ENCODE measurements at places on chromosomes 1 and 21.
A peak's percentile ranks its signal among the peaks of the same experiment; 100 is the strongest.

DNA sequence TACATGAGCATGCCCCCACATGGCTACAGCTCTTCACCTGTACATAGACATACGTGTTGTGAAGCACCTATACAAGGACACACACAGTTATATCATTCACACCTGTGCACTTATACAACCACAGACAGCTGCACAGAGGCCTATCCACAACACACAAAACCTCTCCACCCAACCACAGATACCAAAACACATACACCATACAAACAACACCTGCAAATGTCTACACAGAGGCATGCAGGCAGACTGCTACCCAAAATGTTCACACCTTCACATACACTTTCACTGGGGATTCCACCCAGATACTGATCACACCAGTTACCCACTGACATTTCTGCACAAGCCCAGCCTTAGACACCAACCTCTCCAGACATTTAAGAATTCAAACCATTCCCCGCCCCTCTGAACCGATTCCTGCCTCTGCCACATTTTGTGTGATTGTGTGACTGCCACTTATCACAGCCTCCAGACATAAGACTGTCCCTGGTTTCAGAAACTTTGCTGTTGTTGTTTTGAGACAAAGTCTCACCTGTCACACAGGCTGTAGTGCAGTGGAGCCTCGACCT lies 2.0 kb downstream of the C1orf232 start:
- DNase-seq, result no peak

DNA sequence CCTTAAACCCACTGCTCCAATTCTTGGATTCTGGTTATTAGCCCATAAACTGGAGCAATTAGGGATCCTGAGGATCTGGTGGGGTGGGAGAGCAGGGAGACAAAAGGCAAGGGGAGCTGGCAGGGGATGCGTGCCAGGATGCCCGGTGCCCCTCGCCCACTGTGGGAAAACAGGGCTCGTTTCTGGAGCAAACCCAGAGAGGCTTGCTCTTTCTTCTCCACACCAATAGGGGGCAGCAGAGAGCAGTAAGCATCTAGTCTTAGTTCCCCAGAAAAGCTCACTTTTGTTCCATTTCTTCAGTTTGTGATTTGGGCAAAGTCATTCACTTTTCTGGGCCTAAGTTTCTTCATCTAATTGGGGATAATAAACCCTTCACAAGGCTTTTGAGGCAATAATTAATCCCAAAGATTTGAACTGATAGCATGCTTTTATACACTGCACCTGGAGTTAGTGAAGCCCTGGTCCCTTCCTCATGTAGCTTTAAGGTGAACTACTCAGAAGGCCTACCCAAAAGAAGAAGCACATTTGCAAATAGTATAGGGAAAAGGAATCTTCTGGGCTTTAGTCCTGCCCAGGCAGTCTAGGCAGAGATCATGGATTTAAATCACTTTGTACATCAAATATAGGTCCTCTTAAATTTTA lies 160.6 kb upstream of the USP24 start:
- DNase-seq, result peak; percentile 54

- no peak for DNase-seq
Observed at GRCh38 chr1:229621663-229622062, 4.3 kb downstream of the TAF5L start.

GRCh38 chr1:7558481-7558880 lies 212.6 kb upstream of the VAMP3 start:
- no peak for DNase-seq

DNA sequence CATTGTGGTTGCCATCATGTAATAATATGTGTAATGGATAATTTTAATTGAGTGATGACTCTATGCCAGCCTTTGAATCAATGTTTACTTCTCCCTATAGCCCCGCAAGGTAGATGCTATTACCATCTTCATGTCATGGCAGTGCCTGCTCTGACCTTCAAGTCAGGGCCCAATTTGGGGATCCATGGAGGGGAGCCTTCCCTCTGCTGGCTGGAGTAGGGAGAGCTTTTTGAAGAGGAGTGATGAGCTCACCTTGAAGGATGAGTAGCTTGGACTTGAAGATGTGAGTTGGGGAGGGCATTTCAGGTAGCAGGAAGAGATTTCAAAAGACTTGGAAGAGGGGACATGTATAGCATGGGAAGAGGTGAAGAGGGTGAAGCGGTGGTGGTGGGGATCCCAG lies 189.2 kb downstream of the FOXD2 start:
- no peak for DNase-seq

DNA sequence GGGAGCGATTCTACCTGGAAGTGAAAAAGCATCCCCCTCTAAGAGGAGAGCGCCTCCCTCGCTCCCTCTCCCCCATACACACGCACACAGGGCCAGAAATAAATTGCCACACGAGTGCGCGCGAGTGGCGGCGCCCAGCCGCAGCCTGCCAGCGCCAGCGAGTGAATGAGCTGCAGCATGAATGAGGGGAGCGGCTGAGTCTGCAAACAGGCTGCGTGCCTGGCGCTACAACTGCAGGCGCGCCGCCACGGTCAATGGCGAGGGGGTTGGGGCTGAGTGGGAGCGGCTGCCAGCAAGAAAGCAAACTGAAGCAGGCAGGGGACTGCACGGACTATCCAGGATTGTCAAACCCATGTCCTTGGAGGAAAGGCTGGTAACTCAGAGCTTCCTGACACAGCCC lies 2.2 kb downstream of the CAMK1G start:
- DNase-seq, result no peak

GRCh38 chr21:46127239-46128105 lies 27.9 kb downstream of the FTCD start:
- no peak for DNase-seq

- peak; percentile 42 for DNase-seq
Observed at GRCh38 chr1:60073605-60074278, at the start of gene C1orf87. Gene C1orf87 (minus strand): TSS chr1:60073770. CDS start chr1:60072643, 1,127 bp downstream.

GRCh38 chr1:36411674-36412648 lies 14.3 kb upstream of the LSM10 start:
- DNase-seq, result peak; percentile 85

DNA sequence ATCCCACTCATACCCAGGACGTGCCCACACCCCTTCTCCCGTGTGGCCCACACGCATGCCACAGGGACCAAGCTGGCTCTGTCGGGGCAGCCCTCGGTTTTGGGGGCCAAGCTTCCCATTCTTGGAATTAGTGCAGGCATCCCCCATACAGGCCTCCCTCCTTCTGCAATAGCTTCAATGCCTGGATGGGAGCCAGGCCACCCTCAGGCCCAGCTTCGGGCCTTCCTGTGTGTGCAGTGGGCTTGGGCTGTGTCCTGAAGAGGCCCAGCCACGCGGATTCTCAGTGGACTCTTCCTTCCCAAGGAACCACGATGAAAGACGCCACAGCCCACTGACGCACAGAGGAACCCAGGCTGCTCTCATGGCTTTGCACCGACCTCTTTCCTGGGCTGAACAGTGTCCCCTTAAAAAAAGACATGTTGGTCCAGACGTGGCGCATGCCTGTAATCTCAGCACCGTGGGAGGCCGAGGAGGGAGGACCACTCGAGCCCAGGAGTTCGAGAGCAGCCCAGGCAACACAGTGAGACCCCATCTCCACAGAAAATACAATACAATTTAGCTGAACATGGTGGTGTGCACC lies 3.4 kb downstream of the KRTAP10-11 start:
- DNase-seq, result no peak

DNA sequence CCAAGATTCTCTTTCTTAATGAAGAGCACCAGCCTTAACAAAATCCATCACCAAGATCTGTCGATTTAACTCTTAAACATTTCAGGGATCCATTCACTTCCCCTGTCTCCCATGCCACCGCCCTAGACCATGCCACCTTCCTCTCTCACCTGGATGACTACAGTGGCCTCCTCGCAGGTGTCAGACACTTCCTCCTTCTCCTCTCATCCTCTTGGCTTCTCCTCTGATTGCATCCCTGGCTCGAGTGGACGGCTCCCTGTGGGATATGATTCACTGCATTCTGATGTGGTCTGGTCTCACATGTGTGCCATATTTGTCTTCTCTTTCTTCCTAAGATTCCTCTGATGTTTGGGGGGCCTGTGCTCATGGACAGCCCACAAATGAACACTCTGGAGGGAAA lies 66.4 kb upstream of the KLHDC7A start:
- no peak for DNase-seq

DNA sequence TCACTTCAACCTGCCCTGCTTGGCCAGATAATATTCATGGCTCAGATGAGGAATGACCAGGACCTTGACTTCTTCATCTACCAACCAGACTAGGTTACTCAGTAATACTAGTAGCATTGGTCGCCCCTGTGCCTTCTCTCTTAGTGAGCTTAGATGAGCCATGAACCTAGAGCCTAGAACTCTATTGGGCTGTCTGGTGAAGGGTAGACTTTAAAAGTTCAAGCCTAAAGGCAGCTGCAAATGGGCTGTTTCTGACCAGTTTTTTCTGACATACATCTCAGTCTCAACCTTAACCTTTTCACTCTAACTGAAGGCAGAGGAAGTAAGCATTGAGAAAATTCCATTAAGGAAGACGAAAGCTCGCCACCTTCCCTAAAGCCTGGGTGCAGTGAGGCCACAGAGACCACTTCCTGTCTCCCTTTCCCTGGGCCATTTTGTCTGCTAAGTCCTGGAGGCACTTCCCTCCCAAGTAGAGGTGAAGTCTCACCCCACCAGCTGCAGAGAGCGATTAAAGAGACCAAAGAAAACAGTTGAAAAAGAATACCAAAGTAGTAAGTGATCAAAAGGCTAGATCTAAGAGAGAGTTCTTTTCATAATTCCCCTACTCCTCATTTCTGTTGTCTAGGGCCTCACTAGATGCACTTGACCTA lies 53.3 kb downstream of the MTR start:
- no peak for DNase-seq

- no peak for DNase-seq
Observed at GRCh38 chr1:55313903-55314302, 98.7 kb upstream of the USP24 start.

GRCh38 chr1:173669491-173669941 lies at the start of gene ANKRD45:
Gene ANKRD45 (minus strand): TSS chr1:173669851. CDS start chr1:173659418, 10,433 bp downstream.
- DNase-seq, result peak; percentile 57

GRCh38 chr1:55582084-55582483 lies 366.9 kb upstream of the USP24 start:
- DNase-seq, result no peak

DNA sequence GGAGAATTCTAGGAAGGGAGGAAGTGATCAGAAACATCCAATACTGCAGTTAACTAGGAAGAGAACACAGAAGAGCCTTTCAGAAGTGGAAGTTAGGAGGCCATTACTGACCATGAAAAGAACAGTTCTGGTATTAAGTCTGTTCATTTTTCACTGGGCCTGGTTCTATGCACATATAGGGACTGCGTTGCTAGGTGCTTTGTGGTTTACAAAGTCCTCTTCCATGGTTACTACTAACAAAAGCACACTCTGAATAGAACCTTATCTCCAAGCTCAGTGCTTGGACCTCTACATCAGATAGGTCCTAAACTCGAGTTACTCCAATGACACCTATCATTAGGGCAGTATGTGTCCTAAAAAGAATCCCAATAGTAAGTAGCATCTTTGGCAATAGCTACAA lies 75.4 kb downstream of the RPAP2 start:
- DNase-seq, result no peak
